ENCODE measurements at places on chromosomes 6 and 20.

- DNase-seq, result no peak
These were observed 3.1 kb downstream of the MMP9 start for GRCh38 chr20:46011631-46012482.

DNA sequence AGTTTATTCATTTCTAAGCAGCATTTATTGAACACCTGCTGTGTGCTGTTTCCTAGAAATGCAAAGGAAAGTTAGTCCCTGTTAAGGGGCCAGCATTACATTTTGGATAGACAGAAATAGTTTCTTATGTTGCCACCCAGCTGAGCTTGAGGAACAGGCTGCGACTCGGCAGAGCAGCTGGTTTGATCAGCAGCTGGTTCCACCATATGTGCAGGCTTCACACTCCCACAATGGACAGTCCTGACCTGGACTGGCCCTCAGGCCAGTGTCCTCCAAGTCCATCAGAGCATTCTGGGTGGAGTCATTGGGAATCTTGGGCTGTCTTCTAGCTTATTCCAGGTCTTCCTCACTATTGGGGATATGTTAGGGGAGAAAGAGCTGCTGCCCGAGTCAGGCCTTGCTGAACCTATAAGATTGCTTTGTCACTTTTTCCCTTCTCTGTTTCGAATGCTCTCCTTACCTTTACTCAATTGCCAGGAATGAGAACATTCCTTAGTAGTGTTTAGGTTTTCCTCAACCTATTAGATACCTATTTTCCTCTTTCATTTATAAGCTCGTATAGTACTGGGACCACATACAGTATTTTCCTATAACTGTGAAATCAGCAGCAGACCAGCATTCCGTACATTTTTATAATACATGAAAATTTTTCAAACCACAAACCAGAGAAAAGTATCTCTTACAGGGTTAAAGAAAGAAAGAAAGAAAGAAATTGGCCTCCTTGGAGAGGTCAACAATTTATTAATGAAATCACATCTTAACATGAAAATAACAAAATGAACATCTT lies 203.0 kb downstream of the FARS2 start:
- no peak for DNase-seq

GRCh38 chr20:40634891-40635290 lies 54.1 kb downstream of the MAFB start:
- no peak for DNase-seq

GRCh38 chr6:137297887-137298286 lies 78.7 kb upstream of the IFNGR1 start:
- DNase-seq, result no peak

GRCh38 chr6:165220045-165220444 lies 89.4 kb downstream of the C6orf118 start:
- DNase-seq, result no peak

DNA sequence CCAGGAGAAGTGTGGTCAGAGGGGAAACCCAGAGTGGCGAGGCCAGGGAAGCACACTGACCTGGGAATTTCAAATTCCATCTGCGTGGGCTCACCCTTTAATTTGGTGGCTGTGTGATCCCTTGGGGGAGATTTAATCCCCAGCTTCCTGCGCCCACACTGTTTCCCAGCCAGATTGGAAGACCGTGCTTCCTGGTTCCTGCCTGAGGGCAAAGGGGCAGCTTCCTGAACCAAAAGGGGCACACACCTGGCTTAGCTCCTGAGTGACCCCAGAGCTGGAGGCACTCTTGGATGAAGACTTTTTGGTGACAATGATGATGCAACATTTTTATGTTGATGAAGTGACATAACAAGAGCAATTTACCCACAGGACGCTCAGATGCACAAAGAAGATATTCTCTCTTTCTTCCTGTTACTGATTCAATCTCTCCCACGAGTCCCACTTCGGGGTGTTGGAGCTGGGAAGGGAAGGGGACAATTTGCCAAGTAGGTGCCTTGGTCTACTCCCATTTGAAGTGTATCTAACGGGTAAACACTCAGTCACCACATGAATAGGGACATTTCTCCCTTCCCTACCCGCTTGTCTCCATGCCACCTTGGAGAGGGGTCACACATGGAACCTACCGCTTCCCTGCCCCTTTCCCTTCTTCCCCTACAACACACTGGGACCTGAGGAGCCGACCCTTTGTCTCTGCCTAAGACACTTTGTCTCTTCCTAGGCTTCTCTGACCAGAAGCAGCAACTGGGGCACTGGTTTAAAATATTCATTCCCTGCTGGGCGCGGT lies 28.6 kb upstream of the CDKN1A start:
- DNase-seq, result no peak
